ENCODE measurements at places on chromosomes 16 and 17. TPM values are rescaled to one million over a fixed set of nuclear protein-coding genes. Genes with fewer than 3 reads are reported as not detected.

DNA sequence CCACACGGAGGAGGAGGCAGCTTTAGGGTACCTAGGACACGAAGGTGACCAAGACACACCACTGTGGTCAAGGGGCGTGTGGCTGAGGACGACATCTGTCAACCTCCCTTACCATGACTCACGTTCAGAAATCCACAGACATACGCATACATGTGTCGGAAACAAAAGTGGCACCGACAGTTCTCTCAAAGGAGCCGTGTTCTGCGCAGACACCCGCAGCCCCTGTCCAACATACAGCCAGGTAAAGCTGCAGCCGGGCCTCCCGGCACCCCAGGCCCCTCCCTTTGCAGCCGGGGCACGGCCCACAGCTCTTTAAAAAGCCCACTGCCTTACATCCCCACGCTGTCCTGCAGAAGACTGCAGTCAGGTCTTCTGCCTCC, 40.5 kb upstream of the KLHDC4 start:
- no peak for DNase-seq

The CTRB2 gene
- not detected for total RNA-seq

The CNP gene
- total RNA-seq: 230 TPM

- DNase-seq: no peak
These were observed 344.3 kb downstream of the WWOX start for GRCh38 chr16:78443542-78444364.

The GGA3 gene
- 57.2 TPM for total RNA-seq
